ENCODE measurements at places on chromosomes 1 and 21.
A peak's percentile ranks its signal among the peaks of the same experiment; 100 is the strongest.

DNA sequence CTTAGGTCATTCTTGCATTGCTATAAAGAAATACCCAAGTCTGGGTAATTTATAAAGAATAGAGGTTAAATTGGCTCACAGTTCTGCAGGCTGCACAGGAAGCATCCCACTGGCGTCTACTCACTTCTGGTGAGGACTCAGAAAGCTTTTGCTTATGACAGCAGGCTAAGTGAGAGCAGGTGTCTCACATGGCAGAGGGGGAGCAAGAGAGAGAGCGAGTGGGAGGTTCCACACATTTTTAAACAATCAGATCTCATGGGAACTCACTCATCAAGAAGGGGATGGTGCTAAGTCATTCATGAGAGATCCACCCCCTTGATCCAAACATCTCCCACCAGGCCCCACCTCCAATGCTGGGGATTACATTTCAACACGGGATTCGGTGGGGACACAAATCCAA, 13.6 kb upstream of the RGS4 start:
- DNase-seq, result no peak

- no peak for DNase-seq
These were observed 47.7 kb downstream of the MEGF6 start for GRCh38 chr1:3563610-3564009.

DNA sequence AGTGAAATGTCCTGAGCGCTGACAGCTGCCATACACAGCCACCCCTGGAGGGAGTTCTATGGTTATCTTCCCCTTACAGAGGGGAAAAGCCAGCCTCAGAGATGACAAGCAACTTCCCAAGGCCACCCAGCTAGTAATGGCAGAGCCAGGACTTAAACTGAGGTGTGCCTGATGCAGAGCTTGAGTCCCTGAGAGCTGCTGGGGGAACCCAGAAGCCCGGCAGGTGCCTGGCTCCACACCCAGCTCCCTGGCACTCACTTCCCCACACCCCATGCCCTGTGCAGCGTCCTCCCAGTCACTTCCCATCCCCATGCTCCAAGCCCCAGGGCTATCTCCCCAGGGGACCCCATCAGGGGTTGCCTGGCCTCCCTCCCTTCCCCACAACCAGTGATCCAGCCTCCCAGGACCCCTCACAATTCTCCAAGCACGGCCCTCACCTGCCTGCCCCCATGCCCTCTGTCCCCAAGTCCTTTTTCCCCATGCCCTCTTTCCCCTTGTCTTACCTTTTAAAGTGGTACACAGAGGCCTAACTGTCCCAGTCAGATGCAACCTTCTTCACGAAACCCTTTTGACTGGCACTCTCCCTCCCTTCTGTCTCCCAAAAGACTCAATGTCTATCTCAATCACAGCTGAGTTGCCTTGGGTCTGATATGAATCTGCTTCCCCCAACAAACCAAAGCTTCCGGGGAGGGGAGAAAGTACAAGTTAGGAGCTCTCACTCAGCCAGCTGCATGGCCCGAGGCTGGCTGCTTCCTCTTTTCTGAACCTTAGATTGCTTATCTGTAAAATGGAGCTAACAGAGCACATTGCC, 39.8 kb upstream of the LRP8 start:
- peak; percentile 69 for DNase-seq

DNA sequence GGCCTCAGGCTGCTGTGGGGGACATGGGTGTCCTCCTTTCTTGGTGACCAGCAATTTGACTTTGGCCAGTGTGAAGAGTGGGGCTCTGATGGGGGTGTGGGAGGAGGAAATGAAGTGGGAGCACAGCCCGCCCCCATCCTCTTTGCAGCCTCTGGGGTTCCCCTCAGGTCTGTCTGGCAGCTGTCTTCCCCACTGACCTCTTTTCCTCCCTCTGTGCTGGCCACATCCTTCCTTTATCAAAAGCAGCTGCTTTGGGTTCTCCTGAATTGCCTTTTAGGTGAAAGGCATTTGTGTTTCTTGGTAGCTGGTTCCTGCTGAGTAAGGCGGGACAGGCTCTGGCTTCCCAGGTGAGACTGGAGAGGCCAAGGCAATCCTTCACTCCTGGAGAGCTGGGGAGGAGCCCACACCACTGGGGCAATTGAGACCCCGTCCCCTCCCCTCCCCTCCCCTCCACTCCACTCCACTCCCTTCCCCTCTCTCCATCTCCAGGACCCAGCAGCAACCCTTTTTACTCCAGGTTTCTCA, 24.9 kb downstream of the PCAT6 start:
- DNase-seq, result peak; percentile 48

GRCh38 chr1:29879217-29879616, 642.9 kb downstream of the PTPRU start:
- DNase-seq, result no peak

- DNase-seq, result no peak
These were observed 189.1 kb downstream of the CLIC6 start for GRCh38 chr21:34857874-34858273.

DNA sequence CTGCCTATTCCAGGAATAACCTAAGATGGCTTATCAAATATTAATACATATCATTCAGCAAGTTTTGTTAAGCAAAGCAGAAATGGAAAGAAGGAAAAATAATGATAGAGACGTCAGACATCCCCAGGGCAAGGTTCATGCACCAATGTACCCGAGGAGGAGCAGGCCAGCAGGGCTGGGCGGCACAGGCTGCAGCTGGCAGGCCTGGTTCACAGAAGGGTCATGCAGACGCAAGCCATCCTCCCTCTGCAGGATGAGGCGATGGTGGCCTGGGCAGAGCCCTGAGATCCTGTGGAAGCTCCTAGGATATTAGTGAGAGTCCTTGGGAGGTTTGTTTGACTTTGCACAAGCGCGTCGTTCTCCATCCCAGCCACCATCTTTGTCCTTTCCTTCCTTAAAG, 30.0 kb downstream of the BATF3 start:
- no peak for DNase-seq

DNA sequence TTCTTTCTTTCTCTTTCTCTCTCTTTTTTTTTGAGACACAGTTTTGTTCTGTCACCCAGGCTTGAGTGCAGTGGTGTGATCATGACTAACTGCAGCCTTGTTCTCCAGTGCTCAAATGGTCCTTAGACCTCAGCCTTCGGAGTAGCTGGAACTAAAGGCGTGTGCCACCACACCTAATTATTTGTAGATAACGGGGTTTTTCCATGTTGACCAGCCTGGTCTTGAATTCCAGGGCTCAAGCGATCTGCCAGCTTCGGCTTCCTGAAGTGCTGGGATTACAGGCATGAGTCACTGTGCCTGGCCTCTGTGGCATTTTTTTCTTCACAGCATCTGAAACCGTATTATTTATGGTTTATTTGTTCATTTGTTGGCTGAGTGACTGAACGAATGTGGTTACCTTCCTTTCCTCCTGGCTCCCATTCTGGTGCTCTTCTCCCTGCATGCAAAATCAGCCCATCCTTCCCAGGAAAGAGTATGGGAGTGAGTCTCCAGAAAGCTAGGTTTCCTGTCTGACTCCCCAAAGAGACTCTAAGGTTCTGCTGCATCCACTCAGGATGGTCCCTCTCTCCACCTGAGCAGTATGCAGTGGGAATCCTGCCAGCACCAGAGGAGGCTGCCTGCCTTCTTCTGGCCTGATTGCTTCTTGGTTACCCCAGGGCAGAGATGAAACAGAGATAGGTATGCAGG, 155.0 kb upstream of the BEND5 start:
- no peak for DNase-seq

- DNase-seq, result no peak
These were observed 1402.0 kb downstream of the MRPL39 start for GRCh38 chr21:24205319-24205718.

- DNase-seq, result no peak
These were observed 296.8 kb upstream of the ZP4 start for GRCh38 chr1:238187575-238187949.

DNA sequence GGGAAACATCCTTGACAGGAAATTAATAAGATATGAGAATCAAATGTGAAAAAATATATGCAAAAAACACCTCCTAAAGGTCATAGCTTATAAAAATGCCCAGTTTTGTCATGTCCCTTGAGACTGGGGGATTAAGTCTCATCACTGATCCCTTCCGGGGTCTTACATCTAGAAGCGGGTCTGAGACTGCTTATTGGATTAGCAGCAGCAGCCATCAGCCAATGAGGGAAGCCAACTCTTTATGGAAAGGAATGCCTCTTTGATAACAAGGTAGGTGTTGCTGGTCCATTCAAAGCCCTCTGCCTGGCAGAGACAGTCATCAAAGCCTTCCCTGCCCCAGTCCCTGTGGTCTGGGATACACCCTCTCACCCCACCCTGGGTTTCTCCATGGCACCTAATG, 3.9 kb upstream of the CACNA1S start:
- no peak for DNase-seq

GRCh38 chr1:1205769-1206375, 520 bp downstream of the TNFRSF18 start:
- DNase-seq, result peak; percentile 23

DNA sequence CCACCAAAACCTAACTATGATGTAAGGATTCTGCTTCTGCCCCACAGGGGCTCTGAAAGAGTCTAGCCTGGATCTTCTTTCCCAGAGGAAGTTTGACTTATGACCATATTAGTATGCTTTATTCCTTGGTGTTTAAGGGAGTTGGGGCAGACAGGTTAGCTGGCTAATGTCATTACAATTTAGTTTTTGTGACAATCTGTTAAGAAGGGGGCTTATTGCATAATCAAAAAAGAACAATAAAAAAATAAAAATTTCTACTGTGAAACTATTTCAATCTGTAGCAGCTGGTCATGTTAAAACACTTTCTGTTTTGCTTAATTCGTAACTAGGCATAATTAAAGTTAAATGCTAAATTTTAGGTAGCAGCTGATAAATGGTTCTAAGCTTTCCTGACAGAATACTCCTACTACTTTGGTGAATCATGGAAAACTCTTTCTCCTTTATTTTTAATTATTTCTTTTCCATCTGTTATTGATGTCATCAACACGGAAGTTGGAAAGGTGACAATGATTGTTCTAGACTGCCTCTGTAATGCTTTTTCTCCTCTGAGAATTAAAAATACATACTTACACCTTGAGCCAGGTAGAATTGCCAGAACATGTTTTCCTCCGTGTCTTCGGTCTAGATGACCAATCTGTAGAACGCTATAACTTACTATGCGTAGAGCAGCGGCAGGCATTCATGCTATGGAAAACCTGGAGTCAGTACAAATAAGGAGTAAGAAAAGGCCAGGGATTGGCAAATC, 18.6 kb downstream of the DYRK3 start:
- DNase-seq, result no peak

DNA sequence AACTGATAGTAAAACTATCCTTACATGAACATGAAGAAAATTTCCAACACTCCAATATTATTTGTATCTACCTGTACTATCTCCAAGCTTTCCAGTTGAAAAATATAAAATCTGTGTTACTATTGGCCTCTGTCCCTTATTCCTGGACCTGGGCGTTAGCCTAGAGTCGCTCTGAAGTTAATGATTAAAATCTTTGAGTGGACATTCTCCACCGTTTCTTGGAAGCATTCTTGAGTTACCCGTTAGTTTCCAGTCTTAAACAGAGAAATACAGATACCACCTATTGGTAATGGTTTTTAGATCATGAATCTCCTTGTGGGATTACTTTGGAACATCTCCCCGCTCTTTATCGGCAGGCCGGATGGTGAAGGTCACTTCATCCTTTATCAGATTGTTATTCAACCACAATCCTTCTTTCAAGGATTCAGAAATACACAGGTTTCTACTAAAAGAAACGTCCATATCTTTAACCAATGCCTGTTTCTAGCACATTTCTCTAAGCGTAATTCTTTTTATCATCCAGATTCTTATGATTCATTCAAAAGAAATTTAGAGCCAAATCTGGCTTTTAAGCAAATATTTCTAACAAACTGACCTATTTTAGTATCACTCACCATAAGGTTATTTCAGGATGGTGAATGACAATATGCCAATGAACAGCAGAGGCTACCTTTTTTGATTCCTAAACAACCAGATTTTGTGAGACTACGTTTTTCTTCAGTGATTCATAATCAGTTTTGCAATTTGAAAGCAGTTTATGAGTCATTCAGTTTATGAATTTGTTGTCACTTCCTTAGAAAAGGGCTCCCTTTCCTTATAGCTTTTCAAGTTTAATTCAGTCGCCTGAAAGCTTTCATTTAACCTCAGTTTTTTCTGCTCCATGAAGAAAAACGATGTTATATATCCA, 70.2 kb upstream of the ERRFI1 start:
- DNase-seq, result peak; percentile 84

- DNase-seq, result no peak
These were observed 84.2 kb downstream of the RYR2 start for GRCh38 chr1:237126180-237126579.

GRCh38 chr1:242522304-242522945, 2.1 kb downstream of the PLD5 start:
- no peak for DNase-seq

DNA sequence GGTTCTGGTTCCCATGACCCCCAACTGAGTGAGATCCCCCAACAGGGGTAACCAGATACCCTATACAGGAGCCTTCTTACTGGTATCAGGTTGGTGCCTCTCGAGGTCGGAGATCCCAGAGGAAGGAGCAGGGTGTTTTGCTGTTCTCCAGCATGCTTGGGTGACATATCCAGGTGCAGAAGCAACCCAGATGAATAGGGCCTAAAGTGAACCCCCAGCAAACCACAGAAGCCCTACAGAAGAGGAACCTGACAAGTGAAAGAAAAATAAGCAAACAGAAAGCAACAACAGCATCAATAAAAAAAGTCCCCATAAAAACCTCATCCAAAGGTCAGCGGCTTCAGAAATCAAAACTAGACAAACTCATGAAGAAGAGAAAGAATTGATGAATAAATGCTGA, 633.4 kb upstream of the CXADR start:
- DNase-seq, result no peak

DNA sequence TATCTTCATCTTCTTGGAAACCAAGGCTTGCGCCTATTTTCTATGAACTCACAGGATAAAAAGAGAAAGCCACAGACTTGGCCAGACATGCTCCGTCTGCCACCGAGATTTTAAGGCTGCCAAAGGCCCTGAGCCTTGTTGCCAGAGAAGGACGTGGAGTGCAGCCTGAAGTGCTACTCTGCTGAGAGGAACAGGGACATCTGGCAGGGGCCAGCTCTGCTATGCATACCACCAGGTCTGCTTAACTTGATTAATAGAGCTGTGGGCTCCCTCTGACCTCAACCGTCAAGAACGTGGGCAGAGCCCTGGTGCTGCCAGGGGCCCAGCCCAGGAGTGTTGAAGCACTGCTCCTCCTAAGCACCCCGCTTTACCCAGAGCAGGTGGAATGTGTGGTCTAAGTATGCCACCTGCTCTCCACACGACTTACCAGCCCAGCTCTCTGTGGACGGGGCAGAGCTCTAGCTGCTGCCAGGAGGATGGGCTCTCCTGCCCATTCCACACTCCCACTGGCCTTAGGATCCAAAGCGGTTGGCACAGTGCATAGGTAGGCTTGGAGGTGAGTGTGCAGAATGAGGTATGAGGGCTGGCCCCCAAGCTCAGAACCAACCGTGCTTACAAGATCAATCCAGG, 10.6 kb downstream of the HCRTR1 start:
- no peak for DNase-seq

DNA sequence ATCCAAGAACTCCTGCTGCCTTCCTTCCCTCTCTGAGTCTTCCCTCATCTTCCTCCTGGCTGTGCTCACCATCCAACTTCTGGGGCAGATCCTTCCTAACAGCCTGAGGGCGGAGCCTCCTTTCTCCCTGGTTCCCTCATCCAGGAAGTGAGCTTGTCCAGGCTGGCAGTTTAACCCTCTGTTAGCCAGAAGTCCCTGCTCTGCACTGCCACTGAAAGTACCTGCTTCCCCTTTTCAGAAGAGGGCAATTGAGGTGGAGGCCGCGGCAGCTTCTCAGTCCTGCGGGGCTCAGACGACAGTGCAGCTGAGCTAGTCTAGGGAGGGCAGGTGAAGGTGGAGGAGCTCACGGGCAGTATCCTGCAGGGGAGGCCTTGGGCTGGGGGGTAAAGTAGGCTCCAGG, 149.1 kb downstream of the FCRL5 start:
- DNase-seq, result peak; percentile 49

GRCh38 chr1:246193537-246193936, 313.5 kb downstream of the SMYD3 start:
- DNase-seq, result no peak
